ENCODE measurements at places on chromosomes 16 and 17.

DNA sequence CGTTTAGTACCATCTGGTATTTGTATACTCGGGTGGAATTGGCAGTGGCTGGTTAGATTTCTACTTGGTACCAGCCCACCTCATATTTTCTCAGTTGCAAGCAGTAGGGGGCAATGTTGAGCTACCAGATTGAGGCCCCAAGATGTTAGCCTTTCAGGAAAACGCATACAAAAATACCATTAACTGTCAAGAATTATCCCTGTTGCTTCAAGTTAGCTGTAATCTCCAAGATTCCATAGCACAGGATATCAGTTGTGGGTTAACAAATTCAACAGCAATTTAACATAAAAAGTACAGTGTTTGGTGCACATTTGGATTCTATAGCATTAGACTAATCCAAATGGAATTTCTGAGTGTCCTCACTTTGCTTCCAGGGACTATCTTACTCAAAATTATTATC is 188.2 kb downstream of the FTO start:
- DNase-seq: peak; percentile 54

DNA sequence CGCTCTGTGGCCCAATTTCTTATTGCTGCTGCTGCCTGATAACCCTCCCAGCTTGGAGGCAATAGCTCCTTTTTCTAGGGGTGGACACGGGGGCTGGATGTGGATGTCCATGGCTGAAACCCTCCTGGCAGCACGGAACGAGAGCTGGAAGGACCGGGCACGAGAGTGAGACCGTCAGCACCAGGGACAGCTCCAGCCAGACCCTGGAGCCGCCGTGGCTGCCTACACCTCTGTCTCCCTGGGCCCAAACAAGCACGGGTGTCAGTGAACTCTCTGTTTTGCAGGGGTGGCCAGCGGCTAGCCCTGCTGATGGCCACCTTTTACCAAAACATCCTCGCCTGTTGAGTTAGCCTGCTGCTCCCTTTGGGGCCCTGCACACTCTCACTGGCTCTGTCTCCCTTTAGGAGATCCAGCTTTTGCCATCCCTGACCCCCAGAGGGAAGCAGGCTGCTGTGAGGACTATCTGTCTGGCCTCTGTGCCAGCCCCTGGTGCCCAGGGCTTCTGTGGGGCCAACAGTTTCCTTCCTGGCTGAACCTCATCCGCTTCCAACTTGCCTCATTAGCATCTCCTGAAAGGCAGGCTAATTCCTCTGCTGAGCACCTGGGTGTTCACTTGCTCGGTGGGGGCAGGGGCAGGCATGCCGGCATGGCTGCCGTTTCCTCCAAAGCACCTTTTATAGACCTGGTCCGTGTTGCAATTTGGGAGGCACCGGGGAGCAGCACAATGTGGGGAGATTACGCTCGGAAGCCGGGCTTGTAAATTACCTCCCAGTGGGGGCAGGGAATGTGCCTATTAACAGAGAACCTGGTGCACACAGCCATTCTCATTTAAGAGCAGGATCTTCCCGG is 118.1 kb downstream of the ENGASE start:
- DNase-seq: peak; percentile 87

DNA sequence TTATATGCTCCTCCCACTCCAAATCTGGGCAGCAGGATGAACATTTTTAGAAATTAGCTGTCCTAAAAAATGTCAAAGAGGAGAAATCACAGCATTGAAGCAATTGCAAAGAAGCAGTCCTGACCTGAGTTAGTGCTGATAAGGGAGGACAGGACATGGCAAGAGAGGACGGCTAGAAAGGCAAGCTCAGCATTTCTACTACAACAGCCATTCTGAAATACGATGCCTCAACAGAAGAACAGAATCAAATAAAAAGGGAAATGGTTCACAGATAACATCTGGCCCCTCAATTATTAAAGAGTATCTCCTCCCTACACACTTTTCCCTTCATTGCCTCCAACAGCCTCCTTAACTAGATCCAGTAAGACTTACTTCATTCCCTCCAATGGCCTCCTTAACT is 18.3 kb downstream of the VPS53 start:
- no peak for DNase-seq

- DNase-seq: no peak
These were observed 2.0 kb upstream of the ZNF263 start for GRCh38 chr16:3281222-3281820.

DNA sequence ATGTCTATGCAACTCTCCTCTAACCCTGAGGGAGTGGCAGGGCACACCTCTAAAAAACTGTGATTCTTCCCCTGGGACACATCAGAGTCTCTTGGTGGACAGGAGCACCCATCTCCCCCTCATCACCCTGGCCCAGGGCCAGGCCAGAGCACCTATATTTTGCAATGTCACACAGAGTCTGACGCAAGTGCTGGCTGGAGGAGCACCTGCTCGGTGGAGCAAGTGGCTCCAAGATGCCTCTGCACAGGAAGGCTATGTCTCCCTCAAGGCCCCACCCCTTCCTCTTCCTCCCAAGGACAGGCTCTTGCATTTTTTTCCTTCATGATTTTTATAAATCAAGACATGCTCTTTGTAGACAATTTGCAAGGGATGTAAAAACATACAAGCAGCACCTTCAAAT is 13.3 kb downstream of the SNN start:
- DNase-seq: no peak

DNA sequence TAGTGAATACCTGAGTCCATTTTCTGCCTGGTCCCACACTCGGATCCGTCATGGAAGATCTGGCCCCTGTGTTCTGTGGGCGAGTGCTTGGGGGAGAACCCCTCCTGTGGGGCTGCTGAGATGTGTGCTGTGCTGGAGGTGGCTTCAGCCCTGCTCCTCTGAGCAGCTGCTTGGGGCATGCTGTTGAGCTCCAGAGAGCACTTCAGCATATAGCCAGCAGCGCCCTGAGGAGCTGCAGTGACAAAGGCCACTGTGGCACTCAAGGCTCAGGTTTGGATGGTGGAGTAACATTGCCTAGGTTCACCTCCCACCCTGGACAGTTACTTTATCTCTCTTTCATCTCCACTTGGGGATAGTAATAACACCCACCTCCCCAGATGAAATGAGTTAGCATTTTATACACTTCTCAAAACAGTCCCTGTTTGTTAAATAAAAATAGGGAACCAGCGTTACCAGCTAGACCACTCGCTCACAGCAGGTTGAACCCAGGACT is 75.3 kb downstream of the KSR1 start:
- DNase-seq: no peak

DNA sequence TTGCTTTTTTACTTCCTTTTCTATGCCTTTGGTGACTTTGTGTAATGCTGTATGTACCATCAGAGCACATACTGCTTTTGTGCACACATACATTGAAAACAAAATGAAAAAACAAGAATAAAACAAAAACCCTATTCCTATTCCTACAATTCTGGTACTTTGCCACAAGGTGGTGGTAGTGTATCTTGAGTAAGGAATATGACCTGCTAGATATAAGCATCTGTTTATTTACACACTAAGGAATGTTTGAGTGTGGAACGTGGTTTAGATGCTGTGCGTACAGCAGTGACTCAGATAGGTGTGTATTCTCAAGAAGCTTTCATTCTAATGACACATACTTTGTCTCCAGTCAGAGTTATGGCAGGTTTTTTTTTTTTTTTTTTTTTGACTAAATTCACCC is 606.2 kb downstream of the WWOX start:
- DNase-seq: peak; percentile 47

GRCh38 chr17:66652840-66653507 is 181.9 kb upstream of the CACNG5 start:
- DNase-seq: no peak

DNA sequence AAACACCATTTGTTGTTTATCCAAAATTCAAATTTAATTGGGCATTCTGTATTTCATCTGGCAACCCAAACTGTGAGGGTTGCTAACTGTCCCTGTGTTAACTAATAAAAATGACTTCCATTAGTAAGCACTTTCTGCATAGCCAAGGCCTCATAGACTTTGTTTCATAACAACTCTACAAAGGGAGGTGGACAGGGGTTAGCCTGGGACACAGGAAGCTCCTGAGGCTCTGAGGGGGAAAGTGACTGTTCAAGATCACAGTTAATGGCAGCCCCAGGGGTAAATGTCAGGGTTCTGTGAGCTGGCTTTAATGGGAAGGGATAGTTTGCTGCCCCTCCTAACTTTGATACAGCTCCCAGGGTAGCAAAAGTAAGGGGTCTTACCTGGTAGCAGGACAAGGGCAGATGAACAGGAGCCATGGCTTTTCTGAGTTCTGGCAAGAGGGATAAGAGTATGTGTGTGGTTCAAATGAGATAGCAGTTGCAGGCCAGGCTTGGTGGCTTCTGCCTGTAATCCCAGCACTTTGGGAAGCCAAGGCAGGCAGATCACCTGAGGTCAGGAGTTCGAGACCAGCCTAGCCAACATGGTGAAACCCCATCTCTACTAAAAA is 2.2 kb downstream of the HEATR9 start:
- peak; percentile 12 for DNase-seq

Measured in urothelium cell line (cell line).